ENCODE measurements at places on chromosomes 3 and 15. TPM values are rescaled to one million over a fixed set of nuclear protein-coding genes. Genes with fewer than 3 reads are reported as not detected.

LRRC31 gene
- total RNA-seq: not detected

CTXN2 gene
- not detected for total RNA-seq

P2RY14 gene
- total RNA-seq: not detected

CSTA gene
- 0.65 TPM for total RNA-seq

CERS3 gene
- not detected for total RNA-seq

PP2D1 gene
- total RNA-seq: not detected

SAMMSON gene
- not detected for total RNA-seq

All from articular chondrocyte of knee joint (primary cell).